ENCODE measurements at places on chromosomes 1 and 21.

DNA sequence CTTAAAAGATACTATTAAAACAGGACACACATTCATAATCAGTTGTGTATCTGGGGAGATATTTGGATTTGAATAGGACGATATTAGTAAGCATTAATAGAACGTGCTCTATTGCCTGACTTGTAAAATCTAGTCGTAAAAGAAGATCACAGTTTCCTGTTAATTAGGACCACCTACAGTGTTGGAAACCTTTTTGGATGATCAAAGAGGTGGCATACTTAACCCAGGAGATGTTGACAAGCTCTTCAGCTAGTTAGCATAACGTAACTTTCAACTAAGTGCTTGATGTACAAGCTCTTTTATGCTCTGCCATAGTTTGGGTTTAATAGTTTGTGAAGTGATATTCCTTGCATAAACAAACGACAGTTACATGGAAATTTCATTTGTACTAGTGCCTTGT lies 293.3 kb upstream of the NR5A2 start:
- DNase-seq = no peak

GRCh38 chr1:43931711-43932660 lies 1.6 kb upstream of the ARTN start:
- no peak for DNase-seq

- no peak for DNase-seq
These were observed 11.7 kb upstream of the ZNF436 start for GRCh38 chr1:23381233-23381885.

- DNase-seq = no peak
These were observed 61.3 kb downstream of the CLIC4 start for GRCh38 chr1:24806588-24806987.

DNA sequence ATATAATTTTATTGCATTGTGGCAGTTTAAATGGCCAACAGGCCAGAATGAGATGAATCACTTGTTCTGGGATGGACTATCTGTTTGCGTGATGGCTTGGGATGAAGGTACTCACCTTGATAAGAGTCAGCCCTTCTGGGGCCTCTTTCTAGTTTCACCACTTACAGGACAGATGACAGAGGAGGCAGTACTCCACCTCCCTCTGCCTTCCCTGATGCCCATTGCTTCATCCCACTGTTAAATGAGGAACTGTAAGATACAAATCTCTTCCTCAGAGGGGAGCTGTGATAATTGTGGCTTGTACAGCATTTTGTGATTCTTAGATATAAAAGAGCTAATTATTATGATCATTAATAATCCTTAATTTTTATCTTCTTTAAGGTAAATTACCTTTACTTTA lies 3.7 kb upstream of the TCHH start:
- DNase-seq = no peak

DNA sequence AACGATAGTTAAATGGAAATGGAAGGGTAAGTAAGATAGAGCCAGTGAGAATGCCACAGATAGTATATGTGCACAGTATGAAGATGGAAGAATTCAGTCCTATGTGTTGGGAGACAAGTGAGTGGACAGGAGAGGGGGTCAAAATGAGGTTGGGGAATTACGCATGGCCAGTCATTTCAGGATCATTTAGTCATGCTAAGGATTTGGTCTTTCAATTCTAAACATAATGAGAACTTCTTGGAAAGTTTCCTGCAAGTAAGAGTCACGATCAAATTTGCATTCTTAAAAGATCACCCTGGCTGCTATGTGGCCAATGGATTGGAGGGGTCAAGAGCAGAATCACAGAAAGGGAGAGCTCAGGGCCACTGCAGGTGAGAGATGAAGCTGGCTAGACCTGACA lies 64.0 kb upstream of the KCNK2 start:
- no peak for DNase-seq

DNA sequence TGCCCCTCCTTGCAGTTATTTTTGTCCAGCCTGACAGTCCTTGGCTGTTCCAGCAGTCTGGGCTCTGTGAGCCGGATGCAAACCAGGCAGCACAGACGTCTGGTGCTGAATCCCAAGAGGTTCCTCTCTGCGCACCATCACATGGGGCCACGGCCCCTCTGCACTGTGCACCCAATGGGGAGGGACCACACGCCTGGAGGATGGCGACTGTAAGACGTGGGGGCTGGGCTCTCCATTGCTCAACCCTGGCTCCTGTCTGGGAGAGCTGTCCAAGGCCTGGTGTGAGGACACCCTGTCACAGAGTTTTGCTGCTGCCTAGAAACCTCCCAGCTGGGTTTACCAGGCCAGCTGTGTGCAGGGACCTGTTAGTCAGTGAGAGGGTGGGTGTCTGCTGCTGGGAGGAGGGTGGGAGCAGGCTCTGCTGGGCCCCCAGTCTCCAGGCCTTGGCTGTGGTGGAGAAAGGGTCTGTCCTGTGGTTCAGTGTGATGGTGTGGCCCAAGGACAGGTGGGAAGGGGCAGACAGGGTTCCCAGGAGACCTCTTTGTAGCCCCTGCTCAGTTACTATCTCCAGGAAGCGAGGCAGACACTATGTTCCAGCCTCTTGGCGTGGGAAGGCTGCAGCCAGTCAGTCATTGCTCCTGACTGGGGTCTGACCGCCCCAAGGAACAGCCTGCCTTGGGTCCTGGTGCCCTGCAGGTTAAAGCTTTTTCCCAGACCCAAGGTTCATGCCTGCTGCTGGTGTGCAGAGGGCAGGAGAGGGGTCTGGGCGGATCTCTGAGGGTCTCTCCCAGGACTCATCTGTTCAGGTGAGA lies 13.8 kb downstream of the HEYL start:
- DNase-seq = no peak

DNA sequence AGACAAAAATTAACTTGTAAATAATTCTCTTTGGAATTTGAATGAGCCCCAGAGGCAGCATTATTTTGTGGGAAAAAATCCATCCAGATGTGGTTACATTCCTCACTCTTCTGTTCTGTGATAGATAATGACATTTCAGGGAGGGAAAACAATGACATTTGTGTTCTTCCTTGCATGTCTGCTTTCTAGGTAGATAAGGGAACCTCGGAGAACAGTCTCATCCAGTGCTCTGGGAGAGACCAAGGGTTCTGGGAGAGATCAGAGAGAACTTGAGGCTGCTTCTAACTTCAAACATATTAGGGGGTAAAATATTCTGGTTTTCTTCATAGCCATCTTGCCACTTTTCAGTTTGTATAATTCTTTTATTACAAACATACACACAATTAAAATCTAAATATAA lies 269.2 kb downstream of the NEGR1 start:
- no peak for DNase-seq

GRCh38 chr1:33903210-33903589 lies 39.3 kb downstream of the HMGB4 start:
- DNase-seq = no peak

DNA sequence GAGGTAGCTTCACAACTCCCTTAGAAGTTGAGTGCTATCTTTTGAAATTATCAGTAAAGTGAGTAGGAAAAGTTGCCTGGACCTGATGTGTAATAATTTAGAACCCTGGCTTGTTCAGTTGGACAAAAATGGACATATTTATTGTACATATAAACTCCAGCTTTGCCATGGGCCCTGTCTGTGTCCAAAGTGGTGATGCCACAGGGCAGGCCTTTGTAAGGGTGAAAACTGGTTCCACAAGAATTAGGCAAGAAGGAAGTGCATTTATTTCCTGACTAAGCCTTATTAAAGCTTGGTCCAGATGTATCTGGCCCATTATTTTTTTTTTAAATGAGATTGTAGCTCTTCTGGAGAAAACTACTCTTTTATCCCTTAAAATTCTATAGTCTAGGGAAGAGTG lies 47.9 kb downstream of the MACO1 start:
- no peak for DNase-seq

GRCh38 chr21:25845729-25846256 lies 111.0 kb downstream of the GABPA start:
- DNase-seq = no peak

GRCh38 chr1:39021426-39021825 lies 4.7 kb upstream of the NDUFS5 start:
- DNase-seq = no peak

- DNase-seq = no peak
These were observed 36.2 kb upstream of the BTG2 start for GRCh38 chr1:203268901-203269653.

- DNase-seq = no peak
These were observed 187.1 kb upstream of the CACYBP start for GRCh38 chr1:174812656-174813055.

DNA sequence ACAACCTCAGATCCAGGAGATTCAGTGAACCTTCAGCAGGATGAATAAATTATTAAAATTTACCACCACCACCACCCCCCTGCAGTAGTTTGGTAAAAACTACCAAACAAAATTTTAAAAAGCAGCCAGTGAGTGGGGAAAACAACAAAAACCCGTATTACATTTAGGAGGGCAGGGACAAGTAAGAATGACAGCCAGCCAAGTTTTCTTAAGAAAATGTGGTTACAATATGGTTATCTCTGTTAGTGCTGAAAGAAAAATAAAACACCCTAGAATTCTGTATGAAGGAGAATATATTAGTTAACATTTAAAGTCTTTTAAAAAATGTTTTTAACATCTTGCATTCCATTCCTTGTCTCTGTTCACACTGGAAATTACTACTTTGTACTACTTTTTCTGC lies 14.7 kb downstream of the CD46 start:
- no peak for DNase-seq

DNA sequence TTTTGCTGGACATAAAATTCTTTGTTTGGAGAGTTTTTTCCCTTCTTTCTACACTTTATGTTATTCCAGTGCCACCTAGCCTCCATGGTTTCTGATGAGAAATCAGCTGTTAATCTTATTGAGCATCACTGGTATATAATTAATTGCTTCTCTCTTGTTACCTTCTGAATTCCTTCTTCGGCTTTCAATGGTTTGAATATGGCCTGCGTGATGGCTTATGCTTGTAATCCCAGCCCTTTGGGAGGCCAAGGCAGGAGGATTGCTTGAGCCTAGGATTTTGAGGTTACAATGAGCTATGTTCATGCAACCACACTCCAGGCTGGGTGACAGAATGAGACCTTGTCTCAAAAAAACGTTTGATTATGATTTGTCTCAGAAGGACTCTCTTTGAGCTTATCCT lies 13.0 kb upstream of the CNIH4 start:
- DNase-seq = no peak

Data from vagina (tissue), 2 donors.